Neural progenitor cell (in vitro differentiated cells): ENCODE measurements at places on chromosomes 16 and 17.

DNA sequence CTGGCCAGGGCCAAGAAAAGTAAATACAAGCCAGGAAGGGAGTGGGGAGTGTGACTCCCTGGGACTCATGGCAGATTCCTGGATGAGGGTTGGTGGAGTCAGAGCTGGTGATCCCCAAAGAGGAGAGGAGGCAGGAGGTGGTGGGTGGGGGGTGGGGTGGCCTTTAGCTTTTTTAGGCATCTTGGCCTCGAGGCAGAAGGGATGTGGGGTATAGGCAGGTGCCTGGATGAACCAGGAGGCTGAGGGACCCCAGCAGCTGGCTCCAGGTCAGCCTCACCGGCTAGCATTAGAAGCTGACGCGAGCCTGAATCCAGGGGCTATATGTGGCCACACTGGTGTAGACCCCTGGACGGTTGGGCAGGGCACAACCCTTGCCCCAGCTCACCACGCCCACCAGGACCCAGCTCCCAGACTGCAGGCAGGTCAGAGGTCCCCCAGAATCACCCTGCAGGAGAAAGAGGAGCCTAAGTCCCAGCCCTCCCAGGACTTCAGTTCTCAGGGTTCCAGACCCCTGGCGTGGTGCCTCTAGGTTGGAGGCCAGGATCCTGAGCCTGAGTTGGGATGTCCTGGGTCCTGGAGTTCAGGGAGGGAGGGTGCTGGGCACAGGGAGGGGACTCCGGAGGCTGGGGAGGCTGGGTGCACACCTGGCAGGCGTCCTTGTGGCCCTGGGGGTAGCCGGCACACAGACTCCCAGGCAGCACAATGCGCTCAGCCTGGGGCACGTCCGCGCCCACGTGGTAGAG, 2.8 kb downstream of the PRSS33 start:
- no peaks in the 10 kb centered on the region for H3K27me3 ChIP-seq
- H3K4me3 ChIP-seq: no peak overlapping the region
- no peak for DNase-seq
- H3K4me1 ChIP-seq: peaks cover 18% of the 10 kb centered on the region
- H3K36me3 ChIP-seq: no peaks in the 10 kb centered on the region

DNA sequence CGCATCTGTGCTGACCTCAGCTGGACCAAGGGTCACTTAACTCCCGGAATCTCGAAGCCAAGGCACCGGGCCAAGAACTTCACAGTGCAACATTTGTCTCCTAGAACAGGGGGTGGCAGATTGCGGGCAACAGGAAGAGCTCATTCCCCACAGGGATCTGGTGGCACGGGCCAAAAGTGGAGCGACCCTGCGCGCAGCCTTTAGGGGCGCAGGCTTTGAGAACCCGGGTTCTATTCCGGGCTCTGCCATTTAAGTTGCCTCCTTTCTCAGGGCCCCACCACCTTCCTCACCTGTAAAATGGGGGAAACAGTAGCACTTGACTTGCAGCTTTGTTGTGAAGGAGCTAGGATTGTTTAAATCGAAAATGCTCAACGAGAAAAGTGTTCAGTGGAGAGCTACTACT, 651 bp downstream of the SHMT1 start:
- H3K27me3 ChIP-seq: no peaks in the 10 kb centered on the region
- H3K36me3 ChIP-seq: no peaks in the 10 kb centered on the region
- peaks cover 5% of the 10 kb centered on the region for H3K4me1 ChIP-seq
- DNase-seq: peak; percentile 55
- H3K27ac ChIP-seq: no peak overlapping the region

- DNase-seq: peak; percentile 44
- H3K27ac ChIP-seq: no peak overlapping the region
- H3K4me1 ChIP-seq: peaks cover 39% of the 10 kb centered on the region
- no peaks in the 10 kb centered on the region for H3K27me3 ChIP-seq
- no peak overlapping the region for H3K4me3 ChIP-seq
These were observed 70.4 kb downstream of the KSR1 start for GRCh38 chr17:27526604-27527002.

- no peaks in the 10 kb centered on the region for H3K36me3 ChIP-seq
- DNase-seq: peak; percentile 65
- no peaks in the 10 kb centered on the region for H3K27me3 ChIP-seq
- H3K27ac ChIP-seq: peak overlapping the region; percentile 26
These were observed 154.1 kb downstream of the HS3ST4 start for GRCh38 chr16:25845901-25846300.

DNA sequence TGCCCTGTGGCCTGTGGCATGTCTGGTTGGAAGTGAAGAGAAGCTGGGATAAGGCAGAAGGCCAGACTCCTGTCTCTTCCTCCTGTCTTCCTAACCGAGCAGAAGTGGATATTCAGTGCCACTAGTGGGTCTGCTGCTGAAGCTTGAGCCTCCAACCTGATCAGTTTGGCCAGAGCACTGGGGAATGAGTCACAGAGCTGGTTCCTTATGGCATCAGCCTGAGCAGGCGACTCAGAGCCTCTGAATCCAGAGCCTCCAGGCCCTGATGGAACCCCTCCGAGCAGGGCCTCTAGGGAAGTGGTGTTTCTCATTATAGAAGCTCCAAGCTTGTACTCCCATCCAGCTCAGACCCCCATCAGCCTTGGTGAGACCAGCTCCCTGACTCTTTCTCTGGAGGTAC, 2.0 kb downstream of the WSCD1 start:
- peaks cover 21% of the 10 kb centered on the region for H3K4me1 ChIP-seq
- peaks cover 36% of the 10 kb centered on the region for H3K27me3 ChIP-seq
- H3K27ac ChIP-seq: no peak overlapping the region
- H3K4me3 ChIP-seq: no peak overlapping the region
- H3K36me3 ChIP-seq: no peaks in the 10 kb centered on the region
